ENCODE measurements at places on chromosomes 4 and X. TPM values are rescaled to one million over a fixed set of nuclear protein-coding genes. Genes with fewer than 3 reads are reported as not detected.

DNA sequence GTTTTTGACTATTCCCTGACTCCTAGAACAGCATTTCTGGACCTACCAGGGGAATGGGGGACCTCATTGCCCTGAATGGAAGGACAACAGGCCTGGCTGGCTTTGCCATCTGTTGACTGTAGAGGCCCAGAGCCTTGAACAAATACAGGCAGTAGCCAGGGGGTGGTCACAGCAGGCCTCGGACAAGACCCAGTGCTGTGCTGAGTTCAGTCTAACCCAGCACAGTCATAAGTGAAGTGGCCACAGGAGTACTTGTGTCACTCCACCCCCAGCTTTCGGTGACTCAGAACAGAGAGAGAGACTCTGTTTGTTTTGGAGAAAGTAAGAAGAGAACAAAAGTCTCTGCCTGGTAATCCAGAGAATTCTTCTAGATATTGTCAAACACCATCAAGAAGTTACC is 310.0 kb downstream of the PRR32 start:
- no peak for DNase-seq

DNA sequence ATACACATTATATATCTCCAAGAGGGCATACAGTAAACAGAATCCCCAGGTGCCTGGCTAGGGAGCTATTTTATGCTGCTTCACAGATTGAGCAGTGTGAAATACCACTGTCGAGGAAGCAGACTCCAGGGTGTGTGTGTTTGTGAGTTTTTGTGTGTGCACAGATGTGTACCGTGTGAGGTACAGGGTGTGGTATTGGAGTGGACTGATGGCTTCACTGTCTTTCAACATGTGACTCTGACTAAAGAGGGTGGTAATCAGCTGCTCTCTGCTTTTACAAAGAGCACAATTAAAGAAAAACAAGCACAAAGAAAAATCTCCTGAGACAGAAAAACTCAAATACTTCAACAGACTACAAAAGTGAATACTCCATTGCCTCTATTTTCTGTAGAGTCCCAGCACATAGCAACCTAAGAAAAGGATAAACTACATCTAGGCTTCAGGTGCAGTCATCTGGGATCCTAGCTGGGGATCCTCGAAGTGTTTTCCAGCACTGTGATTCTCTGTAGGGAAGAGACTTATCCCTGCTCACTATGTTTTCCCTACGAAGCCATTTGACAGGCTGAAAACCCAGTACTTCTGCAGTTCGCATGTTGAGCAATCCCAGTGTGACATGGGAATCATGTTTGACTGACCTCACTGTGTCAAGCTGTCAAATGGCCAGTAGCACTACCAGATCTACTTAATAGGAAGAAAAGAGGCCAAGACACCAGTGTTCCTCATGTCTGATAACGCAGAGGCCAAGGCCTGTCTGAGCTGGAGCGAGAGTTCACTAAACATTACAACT is 100.3 kb downstream of the CDS1 start:
- DNase-seq = no peak

DNA sequence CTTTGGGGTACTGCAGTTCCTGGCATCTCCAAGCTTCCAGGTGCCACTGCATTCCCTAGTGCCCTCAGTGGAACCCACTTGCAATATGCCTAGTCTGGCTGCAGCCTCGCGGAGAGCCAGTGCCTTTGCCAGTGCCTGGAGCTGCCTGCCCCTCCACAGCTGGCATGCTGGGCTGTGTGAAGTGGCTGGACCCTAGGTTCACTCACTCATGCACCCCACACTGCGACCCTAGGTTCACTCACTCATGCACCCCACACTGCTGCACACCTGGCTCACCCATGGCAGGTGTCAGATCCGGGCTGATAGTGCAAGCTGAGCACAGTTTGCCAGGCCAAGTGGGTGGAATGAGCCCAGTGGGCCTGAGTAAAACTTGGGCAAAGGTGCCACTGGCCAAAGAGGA is 253.0 kb upstream of the NDST4 start:
- no peak for DNase-seq

DNA sequence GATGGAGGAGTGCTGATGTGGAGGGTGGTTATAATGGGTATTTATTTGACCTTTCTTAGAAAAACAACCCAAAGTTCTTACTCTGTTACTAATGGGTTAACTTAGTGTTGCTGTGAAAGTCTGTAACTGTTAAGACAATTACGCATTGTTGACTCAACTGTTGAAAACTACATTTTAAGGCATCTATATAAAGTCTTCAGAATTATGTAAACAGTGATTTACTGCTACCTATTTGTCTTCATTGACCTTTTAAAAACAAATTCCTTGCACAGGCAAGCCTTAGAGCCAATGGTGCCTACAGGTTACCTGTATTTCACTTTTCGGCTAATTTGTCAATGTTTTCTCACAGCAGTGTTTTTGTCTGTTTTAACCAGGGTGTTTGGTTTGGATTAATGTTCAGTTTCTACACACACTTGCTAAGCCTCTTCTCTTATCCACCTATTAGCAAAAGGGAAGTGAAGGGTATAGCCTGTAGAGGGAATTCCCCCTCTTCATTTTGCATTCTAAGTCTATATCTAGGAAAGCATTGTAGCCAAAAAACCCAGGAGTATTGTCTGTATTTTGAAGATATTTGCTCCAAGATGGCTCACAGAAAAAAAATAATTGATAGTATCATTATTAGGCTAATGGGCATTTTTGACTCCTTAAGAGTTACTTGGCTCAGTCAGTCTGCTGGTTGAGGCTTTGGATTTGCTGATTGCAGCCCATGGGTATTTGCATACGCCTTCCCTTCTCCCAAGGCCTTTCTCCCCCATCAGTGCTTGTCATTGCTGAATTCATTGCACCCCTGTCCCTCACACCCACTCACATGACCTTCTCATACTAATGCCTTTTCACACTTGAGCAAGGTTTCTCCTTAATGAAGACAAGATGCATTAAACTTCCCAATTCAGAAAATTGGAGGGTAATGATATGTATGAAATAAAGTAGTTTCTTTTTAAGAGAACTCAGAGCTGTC is 30.5 kb downstream of the AFF1 start:
- no peak for DNase-seq

- DNase-seq = no peak
These were observed 3.5 kb upstream of the ZFP92 start for GRCh38 chrX:153407736-153408135.

DNA sequence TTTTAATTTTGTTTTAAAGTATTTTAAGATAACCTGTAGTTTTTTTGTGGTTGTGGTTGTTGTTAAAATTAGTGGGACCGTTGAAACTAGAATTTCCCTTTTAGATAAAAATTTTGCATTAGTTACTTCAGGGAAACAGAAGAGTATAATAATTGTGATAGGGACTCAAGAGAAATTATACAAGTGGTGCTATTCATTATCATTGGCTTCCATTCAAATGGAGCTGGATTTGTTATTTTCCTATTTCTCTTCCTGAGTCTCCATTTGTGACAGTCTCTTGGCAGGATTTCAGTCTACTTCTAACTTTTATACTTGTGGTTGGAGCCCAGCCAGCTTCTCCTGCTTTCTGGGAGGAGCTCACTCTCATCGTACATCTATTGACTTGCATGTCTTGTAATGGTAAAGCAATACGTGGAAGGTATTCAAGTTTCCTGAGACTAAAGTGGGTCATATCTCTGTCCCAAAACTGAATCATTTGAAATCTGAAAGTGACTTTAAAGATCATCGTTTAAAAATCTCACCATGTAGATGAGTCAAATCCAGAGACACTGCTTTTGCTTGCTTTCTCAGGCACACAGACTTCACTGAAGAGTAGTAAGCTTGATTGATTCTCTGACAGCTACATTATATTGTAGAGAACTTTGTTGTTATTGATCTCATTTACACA is 155.8 kb downstream of the RPA4 start:
- DNase-seq = peak; percentile 36

DNA sequence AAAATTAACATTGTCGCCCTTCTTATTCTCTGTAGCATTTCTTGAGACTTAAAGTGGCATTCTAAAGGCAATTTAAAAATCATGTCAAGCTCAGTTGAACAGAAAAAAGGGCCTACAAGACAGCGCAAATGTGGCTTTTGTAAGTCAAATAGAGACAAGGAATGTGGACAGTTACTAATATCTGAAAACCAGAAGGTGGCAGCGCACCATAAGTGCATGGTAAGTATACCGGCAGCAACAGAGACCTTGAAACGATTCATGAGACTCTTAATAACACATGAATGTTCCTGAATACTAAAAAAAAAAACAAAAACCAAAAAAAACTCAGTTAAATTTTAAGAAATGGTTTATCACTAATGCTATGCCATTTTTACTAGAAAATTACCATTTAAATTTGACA is 82.4 kb upstream of the HPRT1 start:
- no peak for DNase-seq

DNA sequence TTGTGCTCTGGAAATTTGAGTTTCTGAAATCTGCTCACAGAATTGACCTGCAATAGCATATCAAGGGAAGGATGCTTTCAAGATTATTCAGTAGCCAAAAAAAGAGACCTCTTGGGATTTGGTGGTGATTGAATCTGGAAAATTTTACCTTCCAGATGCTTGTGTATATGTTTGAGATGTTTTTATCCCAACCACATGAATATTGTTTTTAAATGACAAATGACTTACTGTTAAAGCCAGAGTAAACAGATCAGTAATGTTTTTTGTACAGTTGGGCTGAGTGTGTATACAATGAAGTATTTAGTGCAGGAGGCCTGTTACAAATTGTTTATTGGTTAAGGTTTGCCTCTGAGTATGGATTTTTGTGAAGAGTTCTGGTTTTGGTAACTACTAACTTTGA is 126.5 kb downstream of the CBR4 start:
- DNase-seq = no peak

- no peak for DNase-seq
These were observed 98.5 kb upstream of the ELOVL6 start for GRCh38 chr4:110296892-110297291.

UGT2A3 gene
- total RNA-seq = 36.5 TPM

TLR7 gene
- 1.3 TPM for total RNA-seq

DCK gene
- total RNA-seq = 15.0 TPM

PAGE2 gene
- total RNA-seq = not detected

SSX1 gene
- total RNA-seq = not detected

PIR gene
- 10.3 TPM for total RNA-seq

IRF2 gene
- 36.2 TPM for total RNA-seq

All from colonic mucosa (tissue), 4 donors.